ENCODE measurements at places on chromosomes 1 and 21.

GRCh38 chr1:26739329-26739914 is 43.6 kb downstream of the ARID1A start:
- no peak for DNase-seq

DNA sequence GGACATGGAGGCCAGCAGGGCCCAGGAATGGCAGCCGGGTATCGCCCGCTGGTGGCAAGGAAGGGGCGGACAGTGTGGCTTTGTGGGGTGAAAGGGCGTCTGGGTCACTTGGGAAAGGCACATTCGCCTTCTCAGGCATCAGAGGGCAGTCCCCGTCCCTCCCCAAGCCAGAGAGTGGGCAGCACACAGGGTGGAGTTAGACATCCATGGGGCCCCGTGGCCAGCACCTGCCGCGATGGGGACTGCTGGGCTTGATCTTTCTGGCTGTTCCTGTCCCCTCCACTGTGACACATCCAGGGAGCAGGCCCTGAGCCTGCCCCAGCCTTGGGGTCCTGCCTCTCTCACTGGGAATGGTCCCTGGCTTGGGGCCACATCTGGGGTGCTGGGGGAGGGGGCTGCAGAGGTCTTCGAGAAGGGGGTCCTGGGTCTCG is 4.0 kb upstream of the TRPM2 start:
- no peak for DNase-seq

DNA sequence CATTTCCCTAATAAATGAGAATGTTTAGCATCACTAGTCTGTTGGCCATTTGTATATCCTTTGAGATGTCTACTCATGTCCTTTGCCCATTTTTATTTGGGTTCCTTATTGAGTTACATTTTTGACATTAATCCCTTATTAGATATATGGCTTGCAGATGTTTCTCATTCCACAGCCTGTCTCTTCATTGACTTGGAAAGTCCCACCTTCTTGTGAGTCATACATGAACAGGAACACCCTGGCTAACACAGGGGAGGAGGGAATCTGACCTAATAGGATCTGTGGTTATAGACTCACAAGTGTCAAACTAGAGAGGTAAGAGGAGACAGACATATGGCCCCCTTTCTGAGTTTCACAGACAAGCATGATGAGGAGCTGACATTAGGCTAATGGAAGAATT is 11.5 kb downstream of the ZP4 start:
- DNase-seq, result no peak

DNA sequence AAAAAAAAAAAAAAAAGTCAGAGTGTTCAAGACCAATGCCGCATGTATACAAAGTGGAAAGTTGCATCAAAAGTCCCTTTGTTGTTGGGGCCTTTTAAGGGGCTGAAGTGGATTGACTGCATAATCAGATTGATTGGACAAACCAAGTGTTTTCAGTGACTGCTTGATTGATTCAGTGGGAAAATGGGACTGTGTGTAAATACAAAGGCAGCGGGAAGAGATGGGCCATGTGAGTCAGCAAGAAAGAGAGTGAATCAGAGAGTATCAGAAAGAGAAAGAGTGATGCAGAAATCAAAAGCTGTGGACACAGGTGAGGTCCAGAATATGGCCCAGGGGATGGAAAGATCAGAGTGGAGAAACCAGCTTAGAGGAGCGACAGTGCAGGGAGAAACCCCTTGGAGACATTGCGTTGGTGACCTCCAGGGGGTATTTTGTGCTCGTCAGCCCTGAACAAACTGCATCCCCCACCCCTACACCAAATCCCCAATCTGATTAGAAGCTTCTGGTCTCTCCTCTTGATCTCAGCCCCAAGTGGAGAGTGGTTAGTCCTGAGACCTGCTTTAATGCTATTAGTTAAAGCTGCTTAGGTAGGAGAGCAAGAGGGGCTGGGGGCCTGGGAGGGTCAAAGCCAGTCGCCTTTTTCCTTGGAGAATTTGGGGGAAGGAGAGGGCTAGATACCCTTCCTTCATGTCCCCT is 5.1 kb upstream of the ETV3L start:
- DNase-seq, result no peak

GRCh38 chr1:198633675-198634121 is 5.1 kb upstream of the PTPRC start:
- DNase-seq, result no peak

DNA sequence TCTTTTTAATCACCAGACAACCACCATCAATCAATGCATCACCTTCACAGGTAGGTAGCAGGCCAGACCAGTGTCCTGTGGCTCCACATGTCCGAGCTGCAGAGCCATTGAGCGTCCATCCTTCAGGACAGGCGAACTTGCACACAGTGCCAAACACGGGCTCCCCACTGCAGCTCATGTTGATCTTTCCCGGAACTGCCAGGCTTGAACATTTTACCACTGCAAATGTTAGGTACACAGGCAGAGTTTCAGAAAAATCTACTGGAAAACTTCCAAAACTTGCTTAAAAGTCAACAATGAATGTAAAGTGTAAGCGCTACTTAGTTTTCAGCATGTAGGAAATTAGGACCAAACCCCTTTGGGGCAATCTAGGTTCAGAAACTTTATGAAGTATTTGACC is 6.6 kb downstream of the SELE start:
- no peak for DNase-seq

- no peak for DNase-seq
Measured at GRCh38 chr1:234230414-234230862, 142.8 kb upstream of the COA6 start.
